ENCODE measurements at places on chromosomes 2 and 18.

DNA sequence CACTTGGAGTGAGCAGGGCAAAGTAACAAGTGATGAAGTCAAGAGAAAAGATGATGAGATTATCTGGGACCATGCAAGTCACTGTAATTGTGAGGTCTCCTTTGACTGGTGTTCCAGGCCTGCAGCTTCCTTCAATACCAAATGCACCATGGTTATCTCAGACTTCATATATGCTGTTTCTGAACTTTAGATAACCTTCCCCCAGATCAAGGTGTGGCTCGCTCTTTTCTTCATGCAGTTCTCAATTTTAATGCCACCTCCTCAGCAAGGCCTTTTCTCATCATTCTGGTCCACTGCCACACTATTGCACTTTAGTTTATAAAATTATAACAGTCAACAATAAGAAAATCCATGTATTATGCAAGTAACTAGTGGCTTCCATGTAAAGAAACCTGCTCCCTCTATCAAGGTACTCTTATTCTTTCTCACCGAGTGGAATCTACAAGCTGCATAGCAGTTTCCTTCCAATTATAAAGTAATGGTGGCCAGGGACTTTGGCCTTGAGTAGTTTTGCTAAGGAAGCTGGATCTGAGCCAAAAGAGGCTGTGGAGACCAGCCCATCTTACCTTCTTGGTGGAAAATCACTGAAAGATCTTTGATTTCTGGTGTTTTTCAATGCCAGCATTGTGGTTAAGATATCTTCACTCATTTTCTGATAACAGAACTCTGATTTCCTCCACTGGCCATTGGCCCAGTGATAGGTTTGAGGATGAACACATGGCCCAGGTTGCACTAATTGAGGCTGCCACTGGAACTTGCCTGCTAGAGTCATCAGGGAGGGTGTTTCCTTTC, 113.6 kb downstream of the KCNE4 start:
- DNase-seq: no peak

DNA sequence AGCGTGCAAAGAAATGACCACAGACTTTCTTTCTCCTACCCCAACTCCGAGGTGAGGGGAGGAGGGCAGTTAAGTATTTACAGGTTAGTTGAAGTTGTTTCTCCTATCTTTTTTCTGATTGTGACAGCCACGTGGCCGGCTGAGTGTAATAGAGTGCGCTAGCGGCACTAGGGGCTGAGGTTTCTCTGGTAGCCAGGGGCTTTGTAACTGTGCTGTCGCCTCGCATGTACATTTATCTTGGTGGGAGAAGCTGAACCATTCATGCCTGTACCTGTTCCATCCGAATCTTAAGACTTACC, 214.1 kb upstream of the STON1 start:
- no peak for DNase-seq

DNA sequence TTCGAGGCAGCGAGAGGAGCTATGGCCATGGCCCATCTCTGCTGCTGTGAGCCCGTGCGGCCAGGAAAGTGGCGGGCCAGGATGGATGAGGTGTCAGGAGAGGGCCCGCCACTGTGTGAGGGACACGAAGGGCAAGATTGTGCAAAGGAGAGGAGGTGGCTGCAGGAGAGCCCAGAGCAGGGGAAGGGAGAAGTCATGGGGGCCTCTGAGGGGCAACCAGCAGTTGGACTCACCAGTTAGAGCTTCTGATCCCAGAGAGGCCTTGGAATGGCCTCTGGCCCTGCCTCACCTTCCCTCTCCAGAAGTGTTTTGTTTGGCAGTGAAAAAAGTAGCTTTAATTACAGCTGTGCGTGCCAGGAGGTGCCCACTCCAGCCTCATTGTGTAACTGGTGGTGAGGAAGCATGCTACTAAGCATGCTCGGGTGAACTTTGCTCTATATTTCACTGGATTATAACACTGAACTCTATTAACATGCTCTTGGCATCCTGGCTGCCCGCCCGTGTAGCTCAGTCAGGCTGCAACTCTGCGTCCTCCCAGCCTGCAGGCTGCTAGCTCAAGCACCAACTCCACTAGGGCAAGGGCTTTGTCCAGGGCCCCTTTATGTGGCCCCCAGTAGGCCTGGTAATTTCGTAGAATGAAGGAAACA, 34.2 kb downstream of the IMPA2 start:
- no peak for DNase-seq

- DNase-seq: no peak
Observed at GRCh38 chr18:54116541-54117257, 107.8 kb downstream of the MBD2 start.

DNA sequence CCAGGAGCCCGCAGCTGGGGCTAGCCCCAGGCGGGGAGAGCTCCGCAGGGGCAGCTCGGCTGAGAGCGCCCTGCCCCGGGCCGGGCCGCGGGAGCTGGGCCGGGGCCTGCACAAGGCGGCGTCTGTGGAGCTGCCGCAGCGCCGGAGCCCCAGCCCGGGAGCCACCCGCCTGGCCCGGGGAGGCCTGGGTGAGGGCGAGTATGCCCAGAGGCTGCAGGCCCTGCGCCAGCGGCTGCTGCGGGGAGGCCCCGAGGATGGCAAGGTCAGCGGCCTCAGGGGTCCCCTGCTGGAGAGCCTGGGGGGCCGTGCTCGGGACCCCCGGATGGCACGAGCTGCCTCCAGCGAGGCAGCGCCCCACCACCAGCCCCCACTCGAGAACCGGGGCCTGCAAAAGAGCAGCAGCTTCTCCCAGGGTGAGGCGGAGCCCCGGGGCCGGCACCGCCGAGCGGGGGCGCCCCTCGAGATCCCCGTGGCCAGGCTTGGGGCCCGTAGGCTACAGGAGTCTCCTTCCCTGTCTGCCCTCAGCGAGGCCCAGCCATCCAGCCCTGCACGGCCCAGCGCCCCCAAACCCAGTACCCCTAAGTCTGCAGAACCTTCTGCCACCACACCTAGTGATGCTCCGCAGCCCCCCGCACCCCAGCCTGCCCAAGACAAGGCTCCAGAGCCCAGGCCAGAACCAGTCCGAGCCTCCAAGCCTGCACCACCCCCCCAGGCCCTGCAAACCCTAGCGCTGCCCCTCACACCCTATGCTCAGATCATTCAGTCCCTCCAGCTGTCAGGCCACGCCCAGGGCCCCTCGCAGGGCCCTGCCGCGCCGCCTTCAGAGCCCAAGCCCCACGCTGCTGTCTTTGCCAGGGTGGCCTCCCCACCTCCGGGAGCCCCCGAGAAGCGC, 15.0 kb upstream of the GMPPA start:
- DNase-seq: no peak

GRCh38 chr2:237134321-237135230, 48.9 kb downstream of the COPS8 start:
- no peak for DNase-seq

- DNase-seq: no peak
Observed at GRCh38 chr2:113976277-113976928, 86.5 kb downstream of the ACTR3 start.

DNA sequence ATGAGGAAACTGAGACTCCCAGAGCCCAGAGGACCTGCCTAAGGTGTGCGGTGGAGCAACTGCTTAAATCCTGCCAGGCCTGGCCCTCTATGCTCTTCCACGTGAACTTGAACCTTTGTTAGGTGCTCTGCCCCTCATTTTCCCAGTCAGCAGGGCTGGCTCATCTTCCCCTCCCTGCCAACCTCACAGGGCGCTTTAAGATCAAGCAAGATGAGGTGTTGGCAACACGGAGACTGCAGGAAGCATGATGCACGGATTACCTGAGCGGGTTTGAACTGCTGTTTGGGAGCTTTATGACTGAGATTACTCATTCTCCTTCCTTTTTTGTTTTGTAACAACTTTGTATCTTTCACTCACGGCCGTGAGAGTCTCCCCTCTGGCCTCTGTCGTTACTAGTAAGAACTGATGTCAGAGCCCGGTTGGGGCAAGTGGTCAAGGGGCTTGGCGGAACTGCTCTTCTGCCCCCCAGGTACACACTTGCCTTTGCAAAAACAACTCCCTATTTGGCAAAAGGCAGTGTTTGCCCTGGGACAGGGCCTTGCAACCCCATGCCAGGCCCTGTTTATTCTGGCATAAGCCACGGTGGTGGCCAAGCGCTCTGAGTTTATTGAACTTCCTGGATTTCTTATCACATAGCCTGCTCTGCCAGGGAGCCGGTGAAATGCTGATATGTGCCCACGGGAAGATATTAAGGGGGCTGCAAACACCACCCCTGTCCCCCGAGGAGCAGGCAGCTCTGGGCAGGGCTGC, 127.8 kb downstream of the INHBB start:
- no peak for DNase-seq

DNA sequence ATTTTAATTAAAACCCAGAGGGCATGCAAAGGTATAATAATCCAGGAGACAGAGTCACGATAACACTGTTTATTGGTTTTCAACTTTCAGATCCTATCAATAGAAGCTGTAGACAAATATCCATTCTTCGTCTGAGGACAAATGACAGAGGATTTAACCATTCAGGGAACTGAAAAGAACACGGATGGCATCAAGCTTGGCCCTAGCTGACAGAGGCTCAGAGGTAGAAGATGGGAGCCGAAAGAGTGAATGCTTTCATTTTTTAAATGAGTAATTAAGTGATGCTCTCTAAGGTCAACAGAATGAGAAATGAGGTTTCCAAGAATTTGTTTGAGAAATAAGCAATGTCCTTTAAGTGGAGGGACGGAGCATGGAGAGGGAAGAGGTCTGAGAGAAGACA, 62.1 kb downstream of the BCL2 start:
- no peak for DNase-seq

DNA sequence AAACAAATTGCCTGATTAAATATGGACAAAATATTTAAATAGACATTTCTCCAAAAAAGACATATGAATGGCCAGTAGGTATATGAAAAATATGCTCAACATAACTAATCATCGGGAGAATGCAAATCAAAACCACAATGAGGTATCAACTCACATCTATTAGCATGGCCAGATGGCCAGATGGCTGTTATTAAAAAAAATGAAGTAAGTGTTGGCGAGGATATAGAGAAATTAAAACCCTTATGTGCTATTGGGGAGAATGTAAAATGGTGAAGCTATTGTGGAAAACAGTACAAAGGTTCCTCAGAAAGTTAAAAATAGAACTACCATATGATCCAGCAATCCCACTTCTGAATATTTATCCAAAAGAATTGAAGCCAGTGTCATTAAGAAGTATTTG, 272.3 kb upstream of the ZNF804A start:
- DNase-seq: no peak

- DNase-seq: no peak
Observed at GRCh38 chr18:41021089-41021488, 933.9 kb upstream of the PIK3C3 start.

GRCh38 chr2:217105733-217106649, 246.1 kb upstream of the TNP1 start:
- no peak for DNase-seq

DNA sequence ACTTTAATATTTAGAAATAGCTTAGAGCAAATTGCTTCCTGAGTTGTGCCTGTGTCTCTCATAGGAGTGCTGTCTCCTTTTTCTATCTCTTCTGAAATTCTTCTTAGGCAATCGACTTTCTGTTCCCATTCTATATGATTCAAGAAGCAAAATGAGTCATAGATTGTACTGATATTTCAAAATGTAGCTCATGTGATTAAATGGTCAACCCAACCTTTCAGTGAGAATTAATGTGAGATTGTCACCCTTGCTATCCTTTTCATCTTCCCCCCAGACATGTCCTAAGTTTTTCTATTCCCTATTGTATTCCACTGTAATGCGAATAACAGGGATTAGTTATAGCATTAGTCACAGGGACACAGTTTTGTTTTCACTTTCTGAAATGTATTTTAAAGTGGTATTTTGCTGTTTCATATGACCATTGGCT, 413.6 kb downstream of the THSD7B start:
- DNase-seq: no peak

- DNase-seq: peak; percentile 12
Observed at GRCh38 chr2:191675807-191676721, 1.9 kb upstream of the NABP1 start.

- no peak for DNase-seq
Observed at GRCh38 chr2:239184968-239185903, 215.6 kb downstream of the HDAC4 start.

DNA sequence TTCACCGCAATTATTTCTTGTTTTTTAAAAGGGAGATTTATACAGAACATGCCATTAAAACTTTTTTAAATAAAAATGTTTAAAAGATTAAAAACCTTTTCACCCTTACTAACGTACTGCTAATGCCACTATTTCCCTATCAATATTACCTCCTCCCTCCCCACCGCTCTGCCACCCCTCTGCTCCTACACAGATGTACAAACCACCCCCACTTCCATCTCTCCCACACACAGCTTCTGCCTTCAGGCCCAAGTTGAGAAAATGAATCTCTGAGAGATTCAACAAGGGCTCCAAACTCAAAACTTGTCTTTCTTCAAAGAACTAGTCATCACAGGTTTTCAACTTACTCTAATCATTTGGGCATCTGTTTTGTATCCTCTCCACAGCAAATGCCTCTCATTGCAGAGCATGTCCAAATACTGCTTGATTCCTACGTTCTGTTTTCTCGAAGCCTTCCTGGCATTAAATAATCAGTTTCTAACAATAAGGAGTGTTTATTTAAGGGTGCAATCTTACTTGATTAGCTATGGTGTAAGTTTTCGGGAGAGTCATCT, 32.1 kb downstream of the FARSB start:
- no peak for DNase-seq

- no peak for DNase-seq
Observed at GRCh38 chr2:127618551-127619202, 27.3 kb upstream of the GPR17 start.

- DNase-seq: no peak
Observed at GRCh38 chr2:216626875-216627245, 6.4 kb upstream of the IGFBP2 start.

- no peak for DNase-seq
Observed at GRCh38 chr2:236366049-236366387, 101.8 kb upstream of the ASB18 start.

DNA sequence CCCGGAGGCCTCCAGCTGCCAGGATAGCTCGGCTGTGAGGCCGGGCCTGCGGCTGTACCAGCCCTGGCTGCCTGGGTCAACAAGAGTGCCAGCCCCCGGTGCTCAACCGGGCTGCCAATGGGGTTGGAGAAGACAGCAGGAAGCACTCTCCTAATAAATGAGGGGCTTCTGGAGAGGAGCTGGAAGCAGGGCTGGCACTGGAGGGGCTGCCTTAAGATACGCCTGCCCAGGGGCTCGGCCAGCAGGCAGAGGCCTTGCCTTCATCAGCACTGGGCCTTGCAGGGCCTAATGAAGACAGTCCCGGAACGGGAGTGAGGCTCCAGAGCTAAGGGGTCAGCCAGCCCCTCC, 73.6 kb downstream of the TEX51 start:
- DNase-seq: no peak

DNA sequence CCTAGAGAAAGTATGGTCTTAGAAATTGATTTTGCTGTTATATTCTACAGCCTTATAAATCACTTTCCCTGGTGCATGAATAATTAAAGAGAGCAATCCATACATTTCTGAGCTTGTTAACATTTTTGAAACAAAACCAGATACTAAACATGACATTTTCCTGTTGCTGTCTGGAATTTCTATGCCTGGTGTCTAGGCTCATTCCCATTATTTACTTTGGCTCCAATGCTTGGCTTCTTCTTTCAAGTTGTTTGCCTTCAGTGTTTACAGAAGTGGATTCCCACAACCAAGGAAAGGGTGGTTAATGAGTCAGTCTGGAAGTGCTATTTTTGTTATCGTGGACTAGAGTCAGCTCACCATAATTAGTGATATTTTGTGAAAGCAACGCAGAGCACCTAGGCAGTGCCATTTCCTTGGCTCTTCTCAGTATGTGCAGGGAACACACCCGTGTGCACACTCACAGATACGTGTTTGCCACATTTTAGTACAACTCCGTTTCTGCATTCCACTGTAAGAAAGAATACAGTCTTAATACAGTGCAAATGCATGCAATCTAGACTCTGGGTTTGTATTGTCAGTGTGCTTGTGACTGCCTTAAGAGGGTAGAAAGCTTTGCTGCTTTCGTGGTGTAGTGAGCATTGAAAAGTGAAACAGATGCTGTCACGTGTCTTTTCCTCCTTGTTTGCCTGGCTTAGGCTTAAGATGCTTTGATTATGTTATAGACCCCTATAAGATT, 185.0 kb upstream of the RASGRP3 start:
- no peak for DNase-seq

All from effector CD8-positive, alpha-beta T cell (primary cell).